ENCODE measurements at places on chromosomes 4 and X. TPM values are rescaled to one million over a fixed set of nuclear protein-coding genes. Genes with fewer than 3 reads are reported as not detected.

GRCh38 chrX:19906293-19906692, 18.9 kb upstream of the SH3KBP1 start:
- no peak overlapping the region for H3K4me3 ChIP-seq
- H3K27me3 ChIP-seq = no peaks in the 10 kb centered on the region
- no peaks in the 10 kb centered on the region for H3K4me1 ChIP-seq
- H3K27ac ChIP-seq = no peak overlapping the region

Gene NFXL1
- total RNA-seq = 36.6 TPM

- H3K4me1 ChIP-seq = no peaks in the 10 kb centered on the region
- H3K36me3 ChIP-seq = no peaks in the 10 kb centered on the region
- no peaks in the 10 kb centered on the region for H3K27me3 ChIP-seq
- DNase-seq = no peak
- H3K4me3 ChIP-seq = no peak overlapping the region
These were observed 44.8 kb downstream of the ARFIP1 start for GRCh38 chr4:152824561-152824960.

GRCh38 chrX:119095936-119096335, 23.1 kb downstream of the CT47C1 start:
- H3K27me3 ChIP-seq = no peaks in the 10 kb centered on the region
- DNase-seq = no peak
- H3K4me3 ChIP-seq = no peak overlapping the region

Gene ADGRA3
- total RNA-seq = 23.3 TPM

GRCh38 chr4:93748373-93749291, 79.9 kb upstream of the ATOH1 start:
- H3K4me1 ChIP-seq = no peaks in the 10 kb centered on the region
- H3K4me3 ChIP-seq = no peak overlapping the region
- H3K27me3 ChIP-seq = no peaks in the 10 kb centered on the region
- H3K36me3 ChIP-seq = no peaks in the 10 kb centered on the region

GRCh38 chr4:44256414-44256813, 192.2 kb downstream of the KCTD8 start:
- H3K27me3 ChIP-seq = no peaks in the 10 kb centered on the region
- no peak overlapping the region for H3K4me3 ChIP-seq
- no peak overlapping the region for H3K27ac ChIP-seq
- no peaks in the 10 kb centered on the region for H3K4me1 ChIP-seq
- no peak for DNase-seq
